ENCODE measurements at places on chromosomes 3 and 15.

GRCh38 chr3:13748276-13748879 is 131.5 kb downstream of the WNT7A start:
- no peak for DNase-seq

DNA sequence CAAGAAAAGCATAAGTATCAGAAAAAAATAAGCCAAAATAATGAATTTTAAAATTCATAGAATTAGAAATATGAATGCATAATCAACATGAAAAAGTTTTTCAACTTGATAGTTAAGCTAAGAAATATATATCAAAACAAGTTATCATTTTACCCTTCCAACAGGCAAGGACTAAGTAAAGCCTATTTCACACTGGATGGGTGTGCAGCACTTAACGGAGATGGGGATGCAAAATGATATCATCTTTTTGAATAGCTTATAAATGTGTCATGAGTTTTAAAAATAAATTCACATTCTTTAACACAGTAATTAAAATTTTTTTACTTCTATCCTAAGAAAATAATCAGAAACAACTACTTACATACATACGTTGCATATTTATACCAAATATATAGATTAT is 20.9 kb downstream of the PIK3R4 start:
- no peak for DNase-seq

DNA sequence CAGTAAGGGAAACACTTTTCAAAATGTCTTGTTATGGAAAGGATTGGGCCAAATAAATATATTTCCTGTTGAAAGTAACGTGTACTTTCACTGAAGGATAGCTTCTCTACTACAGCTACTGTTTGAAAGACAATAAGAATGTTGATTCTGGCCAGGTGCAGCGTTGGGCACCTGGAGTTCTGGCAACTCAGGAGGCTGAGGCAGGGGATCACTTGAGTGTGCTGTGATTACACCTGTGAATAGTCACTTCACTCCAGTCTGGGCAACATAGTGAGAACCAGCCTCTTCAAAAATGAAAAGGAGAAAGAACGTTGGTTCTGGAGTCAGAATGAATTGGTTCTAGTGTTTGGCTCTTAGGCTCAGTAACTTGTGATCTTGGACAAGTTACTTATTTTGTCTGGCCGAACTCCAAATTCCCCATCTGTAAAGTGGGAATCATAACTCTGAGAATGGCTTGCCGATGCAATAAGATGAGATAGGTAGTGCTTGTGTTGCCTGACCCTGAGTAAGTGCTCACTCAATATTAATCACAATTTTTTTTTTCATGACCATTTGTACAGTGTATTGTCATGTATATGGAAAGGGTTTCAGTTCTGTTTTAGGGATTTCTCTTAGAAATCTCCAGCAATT is 310.8 kb downstream of the PTPRG start:
- no peak for DNase-seq

- no peak for DNase-seq
Measured at GRCh38 chr3:142902356-142902755, 13.5 kb upstream of the PCOLCE2 start.

DNA sequence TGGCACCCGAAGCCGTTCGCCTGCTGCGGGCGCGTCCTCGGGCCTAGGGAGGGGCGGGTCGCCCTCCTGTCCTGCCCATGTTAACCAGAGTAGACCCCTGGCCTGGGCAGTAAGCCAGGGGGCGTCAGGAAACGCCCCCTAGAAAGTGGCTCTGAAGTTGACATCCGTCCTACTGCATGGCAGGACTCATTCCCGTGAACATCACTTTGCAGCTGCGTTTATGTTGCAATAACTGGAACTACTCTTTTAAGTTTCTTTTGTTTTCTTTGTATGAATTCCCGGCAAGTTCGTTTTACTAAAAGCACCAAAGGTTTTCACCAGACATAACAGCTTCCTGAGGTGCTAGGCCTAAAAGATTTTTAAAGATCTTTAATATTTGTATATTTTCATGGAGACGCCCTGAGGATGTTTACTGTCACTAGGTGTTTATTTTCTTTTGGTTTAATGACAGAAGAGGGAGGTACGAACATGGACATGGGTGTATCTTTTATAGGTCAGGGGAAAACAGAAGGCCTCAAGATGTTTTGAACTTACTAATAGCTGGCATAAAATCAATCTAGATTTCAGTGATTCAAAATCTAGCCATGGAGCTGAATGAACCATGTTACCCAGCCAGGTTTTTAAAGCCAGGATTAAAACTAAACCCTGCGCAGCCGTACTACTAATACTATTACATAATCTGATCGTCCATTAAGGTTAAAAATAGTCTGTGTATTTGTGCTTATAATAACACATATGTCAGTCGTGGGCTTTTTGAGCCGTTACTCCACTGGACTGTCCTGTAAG is 1.0 kb downstream of the C15orf61 start:
- no peak for DNase-seq

GRCh38 chr3:194930377-194931204 is 244.9 kb downstream of the FAM43A start:
- no peak for DNase-seq

- no peak for DNase-seq
Measured at GRCh38 chr3:152658977-152659720, 175.8 kb upstream of the P2RY1 start.

- DNase-seq: no peak
Measured at GRCh38 chr3:124333931-124334640, 342.2 kb upstream of the ROPN1 start.

GRCh38 chr3:23333633-23334032 is 130.5 kb downstream of the UBE2E2 start:
- no peak for DNase-seq

DNA sequence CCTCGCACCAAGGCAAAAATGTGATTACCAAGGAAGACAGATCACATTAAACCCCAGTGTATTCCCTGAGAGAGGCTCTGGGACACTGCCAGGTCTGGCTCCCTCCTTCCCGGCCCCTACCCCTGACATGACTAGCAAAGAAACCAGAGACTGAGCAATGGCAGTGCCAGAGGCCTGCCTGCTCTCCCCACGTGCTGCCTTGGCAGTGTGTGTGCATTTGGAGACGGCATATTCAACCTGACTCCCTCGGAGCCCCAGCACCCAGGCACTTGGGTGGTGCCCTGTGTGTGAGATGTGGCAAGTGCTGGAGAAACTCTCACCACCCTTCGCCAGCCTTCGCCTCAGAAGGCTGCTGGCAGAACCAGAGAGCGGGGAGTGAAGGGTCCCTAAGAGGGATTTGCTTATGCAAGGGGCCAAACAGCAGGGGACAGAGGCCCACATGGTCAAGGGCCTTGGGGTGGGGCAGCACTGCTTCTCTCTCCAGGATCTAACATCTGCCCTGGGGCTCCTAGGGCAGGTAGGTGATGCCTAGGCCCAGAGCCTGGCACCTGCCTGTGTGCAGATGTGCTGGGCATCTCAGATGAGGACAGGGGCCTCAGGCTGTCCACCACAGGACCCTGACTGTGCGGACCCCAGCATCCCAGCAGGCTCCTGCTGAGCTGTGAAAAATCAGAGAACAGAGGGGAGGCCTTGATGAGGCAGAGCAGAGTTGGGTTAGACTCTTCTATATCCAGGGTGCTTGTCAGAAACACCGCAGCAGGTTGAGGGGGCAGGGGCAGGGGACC is 23.6 kb upstream of the PLXNA1 start:
- no peak for DNase-seq

- DNase-seq: no peak
Measured at GRCh38 chr3:133386876-133387275, 13.0 kb upstream of the BFSP2 start.

GRCh38 chr3:118932822-118933558 is 101.7 kb downstream of the IGSF11 start:
- DNase-seq: no peak

- DNase-seq: no peak
Measured at GRCh38 chr15:44092221-44092620, 102.8 kb downstream of the FRMD5 start.

DNA sequence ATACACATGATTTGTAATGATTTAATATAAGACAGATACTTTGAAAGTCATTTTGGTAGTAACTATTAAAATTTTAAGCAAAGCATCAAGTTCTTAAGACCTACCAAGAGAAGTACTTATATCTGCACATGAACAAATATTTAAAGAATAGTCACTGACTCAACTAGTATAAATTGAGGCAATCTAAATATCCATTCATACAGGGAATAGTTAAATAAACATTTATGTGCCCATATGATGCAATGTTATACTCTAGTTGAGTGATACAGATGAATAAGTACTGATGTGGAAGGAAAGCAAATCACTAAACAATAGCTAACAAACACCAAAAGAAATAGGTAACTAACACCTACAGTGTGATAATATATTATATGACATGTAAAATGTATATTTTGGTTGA is 527.7 kb downstream of the EPHA3 start:
- no peak for DNase-seq

- DNase-seq: no peak
Measured at GRCh38 chr3:71461749-71462483, 121.6 kb downstream of the FOXP1 start.

DNA sequence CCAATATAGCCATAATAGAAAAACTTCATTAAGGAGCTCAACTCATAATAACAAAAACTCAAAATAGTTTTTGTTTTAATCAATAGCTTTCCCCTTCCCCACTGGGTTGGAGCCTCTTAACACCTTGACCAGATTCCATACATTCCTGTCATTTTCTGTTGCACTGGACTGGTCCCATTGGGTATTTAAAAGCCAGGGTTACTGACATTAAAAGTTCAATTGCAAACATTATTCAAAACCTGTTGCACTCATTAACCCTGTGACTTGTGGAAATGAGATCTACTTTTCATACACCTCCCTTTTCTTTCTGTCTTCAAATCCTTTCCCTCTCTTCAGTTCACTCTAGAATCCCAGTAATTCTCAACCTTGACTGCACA is 1.7 kb upstream of the HRG start:
- DNase-seq: no peak

- DNase-seq: no peak
Measured at GRCh38 chr3:32100465-32100864, 6.0 kb upstream of the GPD1L start.

DNA sequence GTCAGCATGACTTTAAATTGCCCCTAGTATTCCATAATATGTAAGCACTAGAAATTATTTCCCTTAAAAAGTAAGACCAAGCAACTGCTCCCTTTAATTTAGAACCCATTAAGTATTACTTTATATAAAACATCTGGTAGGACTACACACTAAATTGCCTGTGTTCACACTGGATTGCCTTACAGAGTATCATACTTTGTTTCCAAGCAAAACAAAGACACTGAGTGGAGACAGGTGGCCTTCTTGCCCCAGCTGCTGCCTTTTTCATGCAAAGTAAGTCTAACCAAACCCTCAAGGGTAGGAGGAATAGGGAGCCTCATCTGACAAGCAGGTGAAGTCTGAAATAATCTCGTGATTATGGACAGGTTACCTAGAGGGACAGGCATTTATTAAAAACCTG is 87.3 kb downstream of the PEX5L start:
- no peak for DNase-seq

DNA sequence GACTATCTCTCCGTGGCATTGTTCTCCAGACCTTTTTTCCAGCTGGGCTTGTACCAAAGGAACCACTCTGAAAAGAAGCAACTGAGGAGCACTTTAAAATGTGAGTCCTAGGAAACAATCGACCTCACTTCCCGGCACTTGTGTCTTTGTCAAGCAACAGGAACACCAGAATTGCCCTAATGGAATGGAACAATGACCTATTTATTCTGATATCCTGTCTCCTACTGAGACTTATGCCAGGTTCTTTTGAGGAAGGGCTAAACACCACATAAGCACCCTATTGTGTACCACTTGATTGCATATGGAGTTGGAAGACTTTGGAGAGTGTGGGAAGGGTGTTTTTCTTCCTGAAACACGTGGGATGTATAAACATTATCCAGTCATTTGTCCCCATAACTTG is 56.8 kb upstream of the TGFBR2 start:
- DNase-seq: no peak
